ENCODE measurements at places on chromosomes 6 and 20.

DNA sequence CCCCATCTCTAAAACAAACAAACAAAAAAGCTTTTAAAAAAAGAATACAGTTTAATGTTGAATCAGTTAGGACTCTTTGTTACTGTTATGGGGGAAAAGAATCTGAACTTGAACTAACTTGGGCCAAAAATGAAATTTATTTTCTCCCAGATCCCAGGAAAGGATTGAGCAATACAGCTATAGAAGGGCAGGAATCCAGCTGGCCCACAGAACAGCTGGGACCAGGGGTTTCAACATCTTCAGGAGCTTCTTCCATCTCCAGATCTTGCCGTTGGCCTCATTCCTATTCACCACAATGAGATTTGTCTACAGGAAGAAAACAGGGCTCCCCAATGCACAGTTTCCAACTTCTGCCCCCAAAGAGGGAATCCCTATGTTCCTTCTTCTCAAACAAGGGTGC, 43.2 kb upstream of the AKAP12 start:
- DNase-seq = no peak

DNA sequence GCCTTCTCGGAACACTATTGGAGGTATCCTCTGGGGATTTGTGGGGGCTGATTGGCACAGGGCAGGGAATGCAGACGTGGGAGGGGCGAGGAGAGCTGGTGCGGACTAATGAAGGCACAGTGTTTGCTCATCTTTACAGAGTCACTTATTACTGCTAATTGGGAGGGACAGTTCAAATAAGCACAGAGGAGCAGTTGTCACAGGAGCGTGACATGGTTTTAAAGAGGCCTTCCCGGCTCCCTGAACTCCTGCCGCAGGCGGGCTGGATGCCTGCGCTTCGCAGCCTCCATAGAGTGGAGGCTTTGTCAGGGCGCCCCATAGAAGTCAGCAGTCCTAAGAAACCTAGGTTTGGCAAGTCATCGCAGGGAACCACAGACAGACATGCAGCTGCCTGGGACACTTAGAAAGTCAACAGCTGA, 149.6 kb downstream of the LINC00237 start:
- DNase-seq = no peak

- DNase-seq = no peak
These were observed 40.8 kb downstream of the DNAH8 start for GRCh38 chr6:38755874-38756273.

DNA sequence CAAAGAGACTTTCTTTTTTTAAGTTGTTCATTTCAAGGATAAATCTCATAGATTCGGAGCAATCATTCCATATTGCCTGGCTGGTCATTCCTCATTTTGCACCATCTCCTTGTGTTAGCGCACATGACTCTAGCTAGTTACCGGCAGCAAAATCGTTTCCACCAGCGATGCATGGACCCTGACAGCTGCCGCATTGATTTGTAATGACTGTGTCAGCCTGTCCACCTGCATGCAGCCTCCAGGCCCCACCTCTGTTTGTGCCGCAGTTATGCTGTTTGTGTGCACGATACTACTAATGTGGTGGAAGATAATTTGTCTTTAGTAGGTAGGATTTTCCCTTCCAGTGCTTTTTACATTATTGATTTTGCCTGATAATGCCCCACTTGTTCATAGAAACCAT, 164.0 kb downstream of the TBC1D7 start:
- DNase-seq = no peak

DNA sequence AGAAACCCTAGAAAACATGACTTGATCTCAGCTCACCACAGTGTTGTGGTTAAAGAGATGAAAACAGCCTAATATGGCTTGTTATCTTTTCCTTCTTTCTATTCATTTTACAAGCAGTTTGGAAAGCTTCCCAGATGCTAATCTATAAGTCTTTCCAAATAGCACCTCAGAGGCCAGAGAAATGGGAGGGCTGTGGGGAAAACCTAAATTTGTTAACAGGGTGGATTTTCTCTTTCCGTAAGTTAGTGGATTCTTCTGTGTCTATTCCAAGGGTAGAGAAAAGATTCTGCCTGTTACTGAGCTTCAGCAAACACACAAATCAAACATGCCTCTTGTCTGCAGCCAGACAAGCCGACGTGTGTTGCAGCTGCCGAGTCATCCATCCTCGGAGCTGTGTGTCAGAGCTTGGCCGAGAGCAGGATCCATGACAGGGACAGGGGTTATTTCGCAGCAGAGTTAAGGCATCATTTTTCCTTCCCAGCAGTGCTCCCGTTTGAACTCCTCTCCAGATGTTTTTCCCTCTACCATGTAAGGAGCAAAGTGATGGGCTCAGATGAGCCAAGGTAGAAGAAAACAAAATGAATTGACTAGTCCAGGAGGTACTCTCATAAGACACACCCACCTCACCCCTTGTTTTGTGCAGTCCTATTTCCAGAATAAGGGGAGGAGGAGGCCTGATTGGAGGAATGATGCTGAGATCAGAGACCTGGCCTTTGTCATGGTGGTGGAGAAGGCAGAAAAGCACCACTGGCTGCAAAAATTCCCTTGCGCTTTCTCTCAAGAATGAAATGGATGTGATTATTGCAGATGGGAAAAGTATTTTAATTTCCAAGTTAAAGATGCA, 560.0 kb downstream of the C6orf118 start:
- no peak for DNase-seq
